Astrocyte (in vitro differentiated cells and primary cell): ENCODE measurements at places on chromosomes 6 and 20.

- no peak for DNase-seq
Observed at GRCh38 chr20:3447321-3447720, 23.5 kb upstream of the ATRN start.

- DNase-seq: peak; percentile 75
Observed at GRCh38 chr6:149213829-149214228, 103.7 kb upstream of the TAB2 start.

- DNase-seq: no peak
Observed at GRCh38 chr6:62272114-62272513, 13.9 kb downstream of the KHDRBS2 start.

- DNase-seq: no peak
Observed at GRCh38 chr6:190596-191395, 101.5 kb upstream of the DUSP22 start.

DNA sequence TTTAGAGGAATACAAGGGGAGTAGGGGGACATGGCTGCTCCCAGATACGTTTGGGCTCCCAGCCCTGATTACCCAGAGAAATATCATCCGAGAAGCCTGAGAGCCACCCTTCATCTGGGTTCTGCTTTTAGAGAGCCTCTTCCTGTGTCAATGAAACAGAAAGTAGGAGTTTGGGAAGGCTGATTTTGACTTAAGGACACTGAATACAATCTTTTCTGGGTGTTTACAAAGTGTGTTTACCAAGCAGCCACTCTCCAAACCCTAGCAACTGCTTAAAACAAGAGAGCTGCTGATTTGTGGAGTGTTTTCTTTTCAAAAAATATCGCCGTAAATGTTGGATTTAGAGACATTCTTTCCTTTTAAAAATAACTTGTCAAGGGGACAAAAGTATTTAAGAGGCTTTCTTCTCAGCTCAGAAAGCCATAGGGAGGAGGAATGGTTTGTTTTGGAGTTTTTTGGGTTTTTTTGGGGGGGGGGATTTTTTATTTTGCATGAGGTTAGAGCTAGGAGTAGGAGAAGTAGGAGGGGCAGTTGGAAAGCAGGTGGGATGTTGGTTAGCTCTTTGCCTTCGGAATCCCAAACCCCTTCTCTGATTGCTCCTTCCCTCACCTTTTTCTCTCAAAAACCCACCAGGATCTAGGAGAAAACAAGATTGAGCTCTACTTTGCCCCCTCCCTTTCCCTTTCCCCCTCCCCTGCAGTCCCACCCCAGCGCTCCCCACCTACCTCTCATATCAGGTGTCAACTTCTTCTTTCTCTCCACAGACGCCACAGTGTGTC, 12.4 kb downstream of the MAFB start:
- no peak for DNase-seq

- DNase-seq: no peak
Observed at GRCh38 chr6:17721671-17722070, 14.9 kb upstream of the NUP153 start.

DNA sequence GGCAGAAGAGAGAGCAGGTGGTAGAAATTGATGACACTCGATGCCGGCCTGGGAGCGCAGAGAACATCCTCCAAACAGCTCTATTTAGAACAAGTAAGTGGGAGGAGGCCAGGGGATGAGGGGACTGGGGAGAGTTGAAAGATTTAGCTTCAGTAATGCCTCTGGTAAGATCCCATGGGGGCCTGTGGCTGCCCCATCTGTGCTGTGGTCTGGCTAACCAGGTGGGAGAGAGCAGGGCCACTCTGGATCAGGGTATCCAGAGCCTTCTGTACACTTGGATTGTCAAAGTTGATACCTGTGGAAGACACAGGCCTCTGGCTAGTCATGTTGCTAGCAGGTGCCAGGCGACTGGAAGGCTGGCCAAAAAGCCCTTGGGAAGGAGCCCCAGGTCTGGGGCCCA, 27.6 kb downstream of the NCOA5 start:
- DNase-seq: no peak

DNA sequence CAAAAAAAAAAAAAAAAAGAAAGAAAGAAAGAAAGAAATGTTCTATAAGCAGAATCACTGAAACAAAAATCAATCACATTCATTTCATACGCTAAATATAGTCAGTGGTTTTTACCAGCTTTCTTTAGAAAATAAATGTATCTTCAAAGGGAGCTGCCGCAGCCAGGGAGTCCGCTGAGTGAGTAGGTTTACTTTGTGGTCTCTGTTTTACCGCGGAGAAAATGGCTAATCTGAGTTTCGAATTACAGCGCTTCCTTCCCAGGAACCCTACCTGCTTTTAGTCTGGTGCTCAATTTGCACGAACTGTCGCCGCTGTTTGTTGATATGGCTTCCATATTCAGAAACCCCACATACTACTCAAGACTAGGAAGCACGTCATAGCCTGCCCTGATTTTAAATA, 102.4 kb downstream of the TFAP2A start:
- DNase-seq: peak; percentile 35

GRCh38 chr6:17490724-17491123, 97.3 kb downstream of the CAP2 start:
- no peak for DNase-seq

- peak; percentile 51 for DNase-seq
Observed at GRCh38 chr6:45054610-45055009, 273.5 kb upstream of the RUNX2 start.

GRCh38 chr6:9095729-9096128, 660.4 kb upstream of the SLC35B3 start:
- DNase-seq: no peak

GRCh38 chr6:38149531-38149930, 330.0 kb downstream of the ZFAND3 start:
- peak; percentile 35 for DNase-seq

DNA sequence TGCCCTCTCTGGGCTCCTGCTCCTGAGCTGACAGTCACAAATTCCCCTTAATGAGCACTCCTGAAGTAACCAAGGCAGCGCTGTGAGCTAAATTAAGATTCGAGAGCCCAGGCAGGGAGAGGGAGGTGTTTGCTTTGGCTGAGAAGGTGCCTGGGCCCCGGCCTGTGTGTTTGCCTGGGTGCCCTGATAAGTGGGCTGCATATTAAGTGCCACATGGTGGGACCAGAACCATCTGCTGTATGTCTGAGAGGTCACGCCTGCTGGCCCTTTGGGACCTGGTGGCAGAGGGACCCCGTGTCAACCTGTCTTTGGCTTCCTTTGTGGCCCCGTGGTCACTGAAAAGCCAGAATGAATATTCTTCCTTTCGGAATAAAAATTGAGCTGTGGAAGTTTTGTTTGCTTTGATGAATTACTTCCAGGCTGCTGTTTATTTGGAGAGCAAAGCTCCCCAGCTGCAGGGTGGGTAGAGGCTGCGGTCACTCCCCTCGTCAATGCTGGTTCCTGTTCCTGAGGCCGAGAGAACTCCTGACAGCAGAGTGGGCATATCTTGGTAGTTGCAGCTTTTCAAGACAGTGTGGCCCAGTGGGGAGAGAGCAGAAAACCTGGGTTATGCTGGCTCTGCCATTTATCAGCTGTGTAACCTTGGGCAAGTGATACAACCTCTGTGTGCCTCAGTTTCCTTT, 17.5 kb upstream of the KCNK16 start:
- no peak for DNase-seq

GRCh38 chr6:160081398-160081797, 40.2 kb upstream of the SLC22A1 start:
- DNase-seq: no peak

GRCh38 chr6:83872386-83873118, 13.1 kb downstream of the CYB5R4 start:
- DNase-seq: no peak

- no peak for DNase-seq
Observed at GRCh38 chr6:40196135-40196518, 261.9 kb upstream of the MOCS1 start.

- no peak for DNase-seq
Observed at GRCh38 chr6:54361734-54362133, 53.5 kb downstream of the TINAG start.

GRCh38 chr20:61523145-61523544, 271.1 kb downstream of the CDH4 start:
- DNase-seq: no peak

- no peak for DNase-seq
Observed at GRCh38 chr20:38779247-38780097, 26.0 kb upstream of the PPP1R16B start.

DNA sequence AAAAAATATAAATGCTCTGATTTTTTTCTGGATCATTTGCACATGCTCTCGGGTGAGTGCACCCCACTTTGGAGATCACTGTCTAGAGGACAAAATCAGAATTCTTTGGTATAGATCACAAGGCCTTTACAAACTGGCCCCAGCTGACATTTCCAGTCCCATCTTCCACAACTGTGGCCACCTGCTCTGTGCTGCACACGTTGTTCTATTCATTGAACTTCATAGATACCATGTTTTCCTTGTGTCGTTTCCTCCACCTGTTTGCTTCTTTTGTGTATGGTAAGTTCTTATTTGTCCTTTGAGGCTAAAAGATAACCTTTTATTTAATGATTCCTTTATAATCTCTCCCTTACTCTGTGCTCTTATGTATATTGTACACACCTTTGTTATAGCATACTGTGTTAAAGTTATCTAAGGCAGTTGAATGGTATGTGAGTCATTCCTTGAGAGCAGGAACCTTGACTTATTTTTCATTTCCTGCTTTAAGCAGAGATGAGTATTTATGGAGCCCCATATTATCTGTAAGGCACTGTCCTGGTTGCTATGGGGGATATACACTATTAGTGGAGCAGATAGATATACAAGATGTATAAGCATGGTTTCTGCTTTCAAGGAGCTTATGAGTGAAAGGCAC, 12.0 kb upstream of the SLC17A5 start:
- DNase-seq: no peak

GRCh38 chr6:93859971-93860370, 440.6 kb upstream of the EPHA7 start:
- no peak for DNase-seq

DNA sequence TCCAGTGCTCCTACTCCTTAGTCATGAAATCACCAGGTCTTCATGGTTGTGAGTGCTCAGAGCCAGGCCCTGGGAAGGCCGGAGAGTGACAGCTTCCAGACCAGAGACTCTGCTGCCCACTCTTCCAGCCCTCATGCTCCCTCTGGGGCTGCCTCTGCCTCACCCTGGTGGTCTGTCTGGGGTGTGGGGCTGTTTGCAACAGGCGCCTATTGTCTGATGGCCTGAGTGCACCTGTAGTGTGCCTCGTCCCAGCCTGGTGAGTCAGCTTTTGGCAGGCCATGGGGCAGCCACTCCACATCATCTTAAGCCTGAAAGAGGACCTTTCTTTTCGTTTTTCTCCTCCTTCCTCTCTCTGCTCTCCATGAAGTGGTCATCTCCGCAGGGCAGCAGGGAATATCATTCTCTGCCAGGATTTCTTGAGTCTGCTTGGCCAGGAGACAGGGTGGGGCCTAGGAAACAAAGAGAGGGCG, 173.8 kb downstream of the VEGFA start:
- DNase-seq: peak; percentile 54

GRCh38 chr6:45419571-45420082, 41.9 kb upstream of the SUPT3H start:
- peak; percentile 43 for DNase-seq

DNA sequence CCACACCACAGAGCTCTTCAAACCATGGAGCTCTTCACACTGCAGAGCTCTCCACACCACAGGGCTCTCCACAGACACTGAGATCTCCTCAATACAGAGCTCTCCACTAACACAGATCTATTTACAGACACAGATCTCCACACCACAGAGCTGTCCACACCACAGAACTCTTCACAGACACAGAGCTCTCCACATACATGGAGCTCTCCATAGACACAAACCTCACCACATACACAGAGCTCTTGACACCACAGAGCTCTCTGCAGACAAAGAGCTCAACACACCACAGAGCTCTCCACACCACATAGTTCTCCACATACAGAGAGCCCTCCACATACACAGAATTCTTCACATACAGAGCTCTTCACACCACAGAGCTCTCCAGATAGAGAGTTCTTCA, 53.0 kb downstream of the ERMARD start:
- DNase-seq: no peak

DNA sequence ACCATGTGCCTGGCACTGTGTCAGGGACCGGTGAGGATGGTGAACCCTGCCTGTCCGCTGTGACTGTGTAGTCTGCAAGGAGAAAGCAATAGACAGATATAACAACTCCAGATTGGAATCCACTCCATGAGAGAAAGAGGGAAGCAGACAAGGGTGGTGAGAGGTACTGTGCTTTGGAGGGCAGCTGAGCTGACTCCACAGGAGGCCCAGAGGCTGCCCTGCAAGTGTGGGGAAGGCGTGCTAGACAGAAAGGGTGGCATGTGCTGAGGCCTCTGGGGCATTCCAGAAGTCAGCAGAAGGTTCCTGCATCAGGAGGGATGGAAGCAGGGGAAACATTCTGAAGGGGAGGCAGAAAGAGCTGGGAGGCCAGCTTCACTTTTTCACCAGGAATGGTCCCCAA, 39.3 kb upstream of the APCDD1L start:
- no peak for DNase-seq

DNA sequence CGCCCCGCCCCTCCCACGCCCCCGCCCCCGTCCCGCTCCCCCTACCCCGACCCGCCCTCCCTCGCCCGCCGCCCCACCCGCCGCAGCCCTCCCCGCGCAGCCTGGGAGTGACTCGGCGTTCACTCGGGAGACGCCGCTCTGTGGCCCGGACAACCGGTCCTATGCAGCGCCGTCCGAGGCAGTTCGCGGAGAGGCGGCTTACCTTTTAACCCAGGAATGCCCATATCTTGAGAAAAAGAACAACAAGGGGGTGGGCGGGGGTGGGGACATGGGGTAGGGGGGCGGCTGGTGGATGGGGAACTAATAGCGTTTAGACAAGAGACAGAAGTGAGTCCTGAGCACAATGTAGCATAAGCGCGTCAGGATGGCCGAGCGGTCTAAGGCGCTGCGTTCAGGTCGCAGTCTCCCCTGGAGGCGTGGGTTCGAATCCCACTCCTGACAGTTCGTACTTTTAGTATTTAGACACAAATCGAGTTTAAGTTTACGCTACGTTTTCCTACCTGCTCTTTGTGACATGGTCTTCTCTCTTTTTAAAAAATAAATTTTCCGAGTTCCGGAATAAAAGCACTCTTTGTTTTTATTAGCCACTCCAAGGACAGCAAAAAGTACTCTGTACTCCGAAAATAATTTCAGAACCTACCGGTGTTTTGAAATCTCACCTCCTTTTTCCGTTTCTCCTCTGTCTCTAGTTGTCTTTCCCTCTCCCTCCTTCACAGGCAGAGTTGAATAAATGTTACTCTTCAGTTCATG, 17.1 kb upstream of the HMGN4 start:
- peak; percentile 70 for DNase-seq
